Ecto neural progenitor cell (in vitro differentiated cells): ENCODE measurements at places on chromosomes 1 and 21.

DNA sequence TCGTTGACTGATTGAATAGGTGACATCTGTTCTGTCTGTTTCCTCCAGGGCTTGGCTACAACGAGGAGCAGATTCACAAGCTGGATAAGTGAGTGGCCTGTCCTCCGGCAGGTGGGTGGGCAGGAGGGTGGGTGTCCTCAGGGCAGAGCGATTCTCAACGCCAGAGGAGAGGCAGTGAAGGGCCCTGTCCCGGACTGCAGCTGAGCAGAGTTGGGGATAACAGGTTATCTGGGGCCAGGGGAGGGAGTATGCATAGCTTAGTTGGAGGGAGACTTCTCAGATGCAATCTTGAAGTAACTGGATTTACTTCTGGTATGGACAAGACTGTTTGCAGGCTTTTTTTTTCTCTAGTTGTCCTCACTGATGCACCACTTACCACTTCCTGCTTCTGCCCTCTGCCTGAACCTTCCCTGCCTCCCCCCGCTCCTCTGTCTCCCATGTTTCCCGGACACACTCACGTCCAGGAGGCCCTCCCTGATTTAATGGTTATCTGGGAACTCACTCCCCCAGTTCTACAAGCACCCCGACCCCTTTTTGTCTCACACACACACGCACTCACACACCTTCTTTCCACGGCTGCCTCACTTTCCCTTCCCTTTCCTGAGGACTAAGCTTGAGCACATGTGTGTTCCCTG lies 16.4 kb upstream of the RASSF5 start:
- DNase-seq = no peak

DNA sequence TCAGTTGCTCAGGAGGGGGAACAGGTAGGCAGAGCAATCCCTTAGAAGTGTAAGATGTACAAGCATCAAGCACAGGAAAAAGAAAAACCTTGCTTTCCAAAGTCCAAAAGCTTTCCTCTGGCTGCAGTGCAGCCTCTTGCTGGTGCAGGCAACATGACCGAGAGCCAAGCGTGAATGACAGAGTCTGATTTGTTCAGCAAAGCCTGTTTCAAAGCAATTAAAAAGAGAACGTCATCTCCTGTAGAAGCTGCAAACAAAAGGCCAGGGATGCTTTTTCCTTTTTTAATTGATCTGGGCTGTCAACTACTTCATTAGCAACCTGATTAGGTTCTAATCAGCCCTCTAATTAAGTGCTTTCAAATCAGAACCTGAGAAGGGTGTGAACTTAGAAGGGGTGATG lies 38.2 kb upstream of the PLA2G2C start:
- DNase-seq = no peak

DNA sequence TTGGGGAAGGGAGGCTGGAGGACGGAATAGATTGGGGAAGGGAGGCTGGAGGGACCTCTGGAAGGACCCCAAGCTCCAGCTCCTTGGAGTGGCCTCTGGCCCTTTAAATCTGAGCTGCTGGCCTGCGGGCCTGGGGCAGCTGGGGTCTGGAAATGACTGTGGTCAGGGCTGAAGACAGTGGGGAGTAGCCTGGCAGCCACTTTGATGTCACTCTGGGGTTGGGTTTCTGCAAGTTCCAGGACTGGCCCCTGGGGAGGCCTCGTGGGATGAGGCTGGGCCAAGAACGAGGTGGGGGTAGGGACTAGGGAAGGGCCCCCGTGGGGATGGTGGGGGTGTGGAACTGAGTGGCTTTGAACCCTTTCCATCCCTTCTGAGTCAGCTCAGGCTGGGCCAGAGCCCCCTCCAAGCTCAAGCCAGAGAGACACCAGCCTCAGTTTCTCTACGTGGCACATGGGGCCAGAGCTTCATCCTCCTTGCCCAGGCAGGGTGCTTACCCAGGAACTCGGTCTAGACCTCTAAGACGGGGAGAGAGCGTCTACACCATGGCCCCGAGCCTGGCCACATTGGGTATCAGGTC lies 59.7 kb downstream of the ALPL start:
- DNase-seq = no peak

DNA sequence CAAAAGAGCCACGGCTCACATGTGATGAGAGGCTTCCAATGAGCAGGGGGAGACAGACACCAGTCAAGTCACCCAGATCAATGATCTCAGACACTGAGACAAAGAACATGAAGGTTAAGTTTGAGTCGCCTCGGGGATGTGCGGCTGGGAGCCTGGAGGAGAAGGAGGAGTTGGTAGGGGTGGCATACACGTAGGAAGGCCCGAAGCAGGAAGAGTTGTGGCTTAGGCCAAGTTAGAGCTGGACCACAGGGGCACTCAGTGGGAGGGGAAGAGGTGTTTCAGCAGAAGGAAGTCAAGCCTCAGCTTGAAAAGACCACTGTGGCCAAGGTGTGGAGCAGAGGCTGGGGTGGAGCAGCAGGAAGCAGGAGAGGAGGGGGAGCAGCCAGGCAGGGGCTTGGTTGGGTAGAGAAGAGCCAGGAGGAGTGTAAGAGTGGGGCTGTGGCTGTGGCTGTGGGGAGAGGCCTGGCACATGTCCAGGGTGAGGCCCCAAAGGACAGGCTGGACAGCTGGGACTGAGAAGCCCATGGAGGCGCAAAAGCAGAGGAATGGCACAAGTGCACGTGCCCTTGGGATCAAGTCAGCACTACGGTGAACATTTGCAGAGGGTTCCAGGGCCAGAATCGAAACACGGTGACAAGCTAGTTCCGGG lies 27.6 kb downstream of the CTNNBIP1 start:
- no peak for DNase-seq

DNA sequence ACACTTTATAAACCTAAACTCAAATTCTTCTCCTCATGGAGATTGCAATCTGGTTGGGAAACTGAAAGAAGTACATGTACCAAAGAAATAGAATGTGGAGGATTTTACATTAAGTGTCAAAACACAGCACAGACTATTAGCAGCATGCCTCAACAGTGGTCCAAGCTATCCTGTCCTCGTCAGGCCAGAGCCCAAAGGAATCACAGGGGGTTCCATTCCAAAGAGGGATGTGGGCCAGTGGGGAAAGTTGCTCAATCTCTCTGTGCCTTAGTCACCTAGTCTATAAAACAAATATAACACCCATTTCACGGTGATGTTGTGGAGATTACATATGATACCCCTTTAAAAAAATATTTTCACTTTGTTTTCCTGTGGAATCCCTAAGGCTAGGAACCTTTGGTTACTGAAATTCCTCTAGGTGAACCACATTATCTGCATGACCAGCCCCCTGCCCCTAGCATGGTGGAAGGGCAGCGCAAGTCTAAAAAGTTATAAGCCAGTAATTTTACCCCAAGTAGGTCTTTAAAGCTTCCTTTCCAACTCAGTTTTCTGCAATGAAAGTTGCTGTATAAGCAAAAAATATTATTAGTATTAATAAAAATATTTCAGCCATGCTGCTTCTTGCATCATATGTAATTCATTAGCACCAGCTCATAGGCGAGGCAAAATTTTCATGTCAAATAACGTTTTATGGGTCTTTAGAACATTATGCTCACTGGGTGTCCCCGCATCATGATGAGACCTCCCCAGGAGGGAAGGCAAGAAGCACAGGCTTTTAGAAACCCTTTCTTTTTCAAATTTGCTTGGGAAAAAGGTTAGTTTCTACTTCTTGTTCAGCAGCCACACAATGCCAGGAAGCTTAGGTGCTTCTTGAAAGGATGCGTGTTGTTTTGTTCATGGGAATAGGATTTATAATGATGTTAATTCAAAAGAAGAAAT lies 548.8 kb upstream of the PKN2 start:
- DNase-seq = no peak

GRCh38 chr1:95371666-95372282 lies 137.8 kb downstream of the RWDD3 start:
- no peak for DNase-seq
